ENCODE measurements at places on chromosomes 3 and 15. TPM values are rescaled to one million over a fixed set of nuclear protein-coding genes. Genes with fewer than 3 reads are reported as not detected.

The DNAH12 gene
- 0.15 TPM for total RNA-seq

DNA sequence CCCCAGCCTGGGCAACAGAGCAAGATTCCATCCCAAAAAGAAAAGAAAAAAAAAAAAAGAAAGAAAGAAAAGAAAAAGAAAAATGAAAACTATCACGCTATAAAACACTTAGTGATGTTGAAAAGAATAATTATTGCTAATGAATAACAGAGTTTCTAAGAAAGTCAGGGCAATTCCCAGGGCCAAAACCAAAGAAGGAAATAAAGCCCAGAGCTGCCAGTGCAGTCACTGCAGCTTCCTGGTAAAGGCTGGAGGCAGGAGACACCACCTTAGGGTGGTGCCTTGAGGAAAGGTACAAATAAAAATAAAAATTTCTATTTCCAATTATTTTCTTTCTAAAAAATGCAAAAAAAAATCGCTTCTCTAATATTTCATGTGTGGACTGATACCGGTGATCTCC lies 19.7 kb upstream of the UACA start:
- H3K4me3 ChIP-seq: no peak overlapping the region
- no peaks in the 10 kb centered on the region for H3K4me1 ChIP-seq
- no peaks in the 10 kb centered on the region for H3K36me3 ChIP-seq
- no peak for DNase-seq
- H3K27me3 ChIP-seq: no peaks in the 10 kb centered on the region
- H3K27ac ChIP-seq: no peak overlapping the region

DNA sequence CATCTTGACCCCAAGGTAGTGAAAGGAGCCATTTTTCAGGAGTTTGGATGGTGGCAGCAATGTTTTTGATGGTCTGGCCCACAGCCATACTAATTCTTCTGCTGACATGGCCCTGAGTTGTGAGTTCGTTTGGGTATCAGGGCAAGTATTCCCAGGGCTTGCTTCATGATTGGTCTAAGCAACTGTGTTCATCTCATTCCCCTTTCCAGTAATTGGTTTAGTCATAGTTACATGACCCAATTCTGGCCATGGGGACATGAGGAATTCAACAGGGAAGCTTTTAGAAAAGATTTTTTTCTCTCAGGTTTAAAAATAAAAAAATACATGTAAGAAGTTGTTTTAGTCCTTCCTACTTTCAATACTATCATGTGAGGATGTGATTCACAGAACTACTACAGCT lies 150.5 kb upstream of the NPHP3 start:
- no peak for DNase-seq
- no peak overlapping the region for H3K27ac ChIP-seq
- no peaks in the 10 kb centered on the region for H3K36me3 ChIP-seq
- no peak overlapping the region for H3K4me3 ChIP-seq

DNA sequence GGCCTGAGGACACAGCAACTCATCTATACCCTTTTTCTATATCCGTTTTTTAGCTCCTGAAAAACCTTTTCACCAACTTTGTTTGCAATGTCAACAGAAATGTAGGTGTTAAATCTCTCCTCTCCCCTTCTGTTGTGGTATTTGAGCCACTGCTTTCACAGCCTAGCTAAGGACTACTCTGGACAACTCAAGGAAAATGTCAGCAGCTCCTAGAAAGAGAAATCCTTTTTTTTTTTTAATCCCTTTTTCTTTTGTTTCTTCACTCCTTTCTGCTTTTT lies 176.6 kb downstream of the KLHL25 start:
- no peak for DNase-seq
- H3K36me3 ChIP-seq: no peaks in the 10 kb centered on the region
- H3K27ac ChIP-seq: peak overlapping the region; percentile 90
- H3K27me3 ChIP-seq: no peaks in the 10 kb centered on the region
- H3K4me3 ChIP-seq: peak overlapping the region; percentile 55

GRCh38 chr3:37457378-37458065 lies 283.1 kb upstream of the LRRFIP2 start:
- peak overlapping the region; percentile 27 for H3K27ac ChIP-seq
- H3K27me3 ChIP-seq: no peaks in the 10 kb centered on the region
- no peaks in the 10 kb centered on the region for H3K4me1 ChIP-seq
- DNase-seq: no peak
- H3K36me3 ChIP-seq: no peaks in the 10 kb centered on the region

- H3K4me3 ChIP-seq: no peak overlapping the region
- DNase-seq: no peak
- H3K4me1 ChIP-seq: no peaks in the 10 kb centered on the region
Observed at GRCh38 chr15:76149291-76149915, 89.6 kb downstream of the TMEM266 start.

DNA sequence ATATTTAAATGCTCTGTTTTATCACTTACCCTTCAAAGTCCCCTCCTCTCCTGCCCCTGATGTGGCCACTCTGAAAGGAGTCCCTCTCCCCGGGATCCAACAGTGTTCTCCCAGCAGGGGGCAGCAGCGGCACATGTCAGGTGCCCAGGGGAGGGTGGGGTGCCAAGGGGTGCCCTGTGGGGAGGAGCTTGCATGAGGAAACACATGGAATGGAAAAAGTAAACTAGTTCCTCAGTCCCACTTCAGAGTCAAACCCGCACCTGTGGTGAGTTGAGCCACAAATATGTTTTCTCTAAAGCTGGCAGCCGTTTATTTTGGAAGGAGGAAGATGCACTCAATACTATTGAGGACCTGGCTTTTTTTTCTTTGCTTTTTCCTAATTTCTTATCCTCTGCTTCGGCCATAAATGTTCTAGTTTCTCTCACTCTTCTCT lies 30.1 kb upstream of the NRROS start:
- H3K36me3 ChIP-seq: no peaks in the 10 kb centered on the region
- H3K27ac ChIP-seq: no peak overlapping the region
- no peaks in the 10 kb centered on the region for H3K4me1 ChIP-seq
- H3K4me3 ChIP-seq: no peak overlapping the region
- no peaks in the 10 kb centered on the region for H3K27me3 ChIP-seq

DNA sequence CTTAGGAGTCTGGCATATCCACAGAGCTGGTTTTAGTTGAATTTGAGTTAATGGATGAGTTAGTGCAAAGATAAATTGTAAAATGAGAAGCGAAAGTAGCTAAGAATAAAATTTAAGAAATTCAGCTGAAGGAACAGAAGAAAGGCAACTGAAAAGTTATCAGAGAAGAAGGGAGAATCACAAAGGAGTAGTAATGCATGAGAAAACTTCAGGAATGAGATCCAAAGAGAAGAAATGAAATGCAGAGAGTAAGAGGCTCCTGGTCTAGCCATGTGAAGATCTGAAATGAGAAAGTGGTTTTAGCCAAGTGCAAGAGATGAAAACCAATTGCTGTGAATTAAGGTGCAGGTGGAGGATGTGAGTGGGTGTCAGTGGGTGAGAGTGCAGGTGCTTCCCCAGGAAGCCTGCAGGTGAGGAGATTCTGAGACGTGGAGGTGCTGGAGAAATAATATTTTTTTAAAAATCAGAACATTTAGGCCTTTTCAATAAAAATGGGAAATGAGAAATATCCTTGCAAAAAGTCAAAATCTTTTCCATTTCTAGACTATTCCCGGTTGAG lies 18.5 kb downstream of the KBTBD8 start:
- H3K36me3 ChIP-seq: no peaks in the 10 kb centered on the region
- H3K4me1 ChIP-seq: no peaks in the 10 kb centered on the region
- no peak overlapping the region for H3K27ac ChIP-seq
